ENCODE measurements at places on chromosomes 1 and 21. TPM values are rescaled to one million over a fixed set of nuclear protein-coding genes. Genes with fewer than 3 reads are reported as not detected.

The FCRL6 gene
- polyA plus RNA-seq, result 0.81 TPM

The FAM89A gene
- 1.5 TPM for polyA plus RNA-seq

The UCHL5 gene
- polyA plus RNA-seq, result 7.8 TPM

The SPRR3 gene
- not detected for polyA plus RNA-seq

The CD1D gene
- 23.6 TPM for polyA plus RNA-seq

The SPATA17 gene
- not detected for polyA plus RNA-seq

The EFNA1 gene
- 1.5 TPM for polyA plus RNA-seq

The LDLRAD1 gene
- polyA plus RNA-seq, result not detected

The HMCN1 gene
- polyA plus RNA-seq, result not detected

The MATN1 gene
- 12.1 TPM for polyA plus RNA-seq

The SLC1A7 gene
- polyA plus RNA-seq, result 0.10 TPM

The LMOD1 gene
- not detected for polyA plus RNA-seq

- no peak for DNase-seq
Observed at GRCh38 chr1:219277304-219278105, 103.8 kb downstream of the LYPLAL1 start.

DNA sequence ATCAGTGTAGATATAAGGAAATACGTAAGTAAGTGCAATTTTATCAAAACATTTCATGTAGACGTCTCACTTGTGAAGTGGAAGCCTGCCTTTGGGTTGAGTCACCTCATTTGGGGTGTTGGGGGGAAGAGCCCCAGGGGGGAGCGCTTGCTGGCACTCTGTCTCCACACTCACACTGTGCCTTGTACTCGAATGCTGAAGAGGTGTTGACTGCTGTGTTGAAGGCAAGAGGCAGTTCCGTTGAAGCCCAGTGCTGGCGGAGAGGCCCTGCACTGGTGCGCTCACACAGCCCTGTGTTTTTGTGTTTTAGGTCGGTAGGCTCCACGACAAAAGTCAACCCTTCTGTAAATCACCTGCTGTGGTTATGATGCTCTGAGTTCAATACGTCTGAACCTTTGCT, 131.9 kb upstream of the COL6A1 start:
- no peak for DNase-seq

GRCh38 chr21:41835711-41836154, 43.4 kb downstream of the PRDM15 start:
- DNase-seq, result no peak

GRCh38 chr1:86621286-86621685, 74.4 kb downstream of the CLCA4 start:
- DNase-seq, result no peak

DNA sequence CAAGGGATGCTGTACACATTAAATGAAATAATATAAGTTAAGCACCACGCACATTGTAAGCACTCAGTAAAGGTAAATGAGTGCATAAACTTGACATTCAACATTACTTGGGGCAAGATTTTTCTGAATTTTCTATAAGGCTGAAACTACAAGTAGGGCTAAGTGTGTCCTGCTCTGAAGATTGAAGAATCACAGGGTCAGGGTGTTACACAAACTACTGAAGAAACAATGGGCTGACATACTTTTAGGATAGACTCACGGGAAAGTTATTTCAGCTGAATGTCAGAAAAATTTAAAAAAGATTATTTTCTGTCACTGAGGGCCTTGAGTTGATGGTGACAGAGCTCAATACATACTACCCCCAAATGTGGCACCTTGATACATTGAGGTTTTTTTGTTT, 644.2 kb upstream of the PLXNA2 start:
- DNase-seq, result no peak

DNA sequence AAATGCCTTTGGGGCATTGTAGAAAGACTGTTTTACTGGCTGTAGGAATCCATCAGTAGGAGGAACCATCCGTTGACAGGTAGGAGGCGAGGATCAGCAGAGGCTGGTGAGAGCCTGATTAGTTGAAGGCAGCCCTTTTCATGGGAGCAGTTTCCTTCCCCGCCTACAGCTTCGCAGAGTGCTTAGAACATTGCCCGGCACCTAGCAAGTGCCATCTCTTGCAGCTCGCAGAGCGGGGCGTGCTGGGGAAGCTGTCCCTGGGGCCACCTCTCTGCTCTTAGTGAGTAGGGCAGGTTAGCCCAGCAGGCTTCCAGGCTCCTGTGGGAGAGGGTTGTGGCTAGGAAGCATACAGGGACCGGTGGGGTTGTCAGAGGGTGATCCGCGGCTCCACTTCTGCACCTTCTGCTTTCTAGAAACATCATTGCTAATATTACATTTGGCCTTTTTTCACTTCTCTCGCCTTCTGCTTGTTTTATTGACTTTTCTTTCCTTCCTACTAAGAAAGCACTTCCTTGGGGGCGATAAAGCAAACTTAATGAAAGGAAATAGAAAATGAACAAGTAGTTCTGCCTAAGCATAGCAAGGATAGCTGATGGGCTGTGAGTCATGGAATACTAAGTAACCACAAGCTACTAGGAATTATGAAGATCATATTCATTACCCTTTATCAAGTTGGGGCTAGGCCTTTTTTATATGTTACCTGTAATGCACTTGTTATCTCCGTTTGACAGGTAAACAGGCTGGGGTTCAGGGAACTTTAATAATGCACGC, 176.7 kb downstream of the GALNT2 start:
- no peak for DNase-seq

- DNase-seq, result no peak
Observed at GRCh38 chr1:210769473-210769872, 364.5 kb downstream of the KCNH1 start.

DNA sequence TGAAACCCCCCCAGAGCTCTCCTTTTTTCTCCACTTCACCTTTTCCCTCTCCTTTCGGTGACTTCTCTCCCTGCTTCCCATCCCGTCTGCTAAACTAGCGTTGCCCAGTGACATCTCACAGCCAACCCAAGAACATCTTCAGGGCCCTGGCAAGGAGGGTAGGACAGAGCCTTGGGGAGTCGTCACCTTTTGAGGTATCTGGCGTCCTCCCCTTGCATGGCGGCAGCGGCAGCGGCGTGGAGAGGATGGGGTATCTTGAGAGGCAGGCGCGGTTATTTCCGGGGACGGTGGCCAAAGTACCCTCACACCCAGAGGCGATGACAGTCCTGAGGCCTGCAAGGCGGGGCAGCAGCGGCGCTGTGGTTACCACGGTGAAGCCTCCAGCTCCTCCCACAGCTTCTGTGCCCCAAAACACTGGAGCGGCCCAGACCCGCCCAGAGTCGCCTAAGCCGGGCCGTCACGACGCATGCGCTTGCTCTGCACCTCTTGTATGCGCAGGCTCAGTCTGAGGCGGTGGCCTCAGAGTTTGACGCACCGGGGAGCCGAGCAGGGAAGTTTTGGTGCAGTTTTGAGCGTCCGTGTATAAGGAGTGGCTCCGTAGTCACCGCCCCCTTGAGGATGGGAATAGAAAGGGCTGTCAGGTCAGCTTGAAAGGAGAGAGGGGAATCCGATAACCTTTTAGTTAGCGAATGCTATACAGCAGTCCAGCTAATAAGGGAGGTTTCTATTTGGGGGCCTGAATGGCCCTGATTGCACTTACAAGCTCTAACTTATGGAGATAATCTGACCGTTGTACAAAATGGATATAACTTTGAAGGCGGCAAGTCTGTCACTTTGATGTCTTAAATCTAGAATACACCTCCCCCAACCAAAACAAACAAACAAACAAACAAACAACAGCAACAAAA, at the start of gene KIFAP3:
KIFAP3 (minus strand) TSS at position 446 of the 908 bp plus-strand sequence; CDS start at position 218, 228 bp downstream.
- DNase-seq, result peak; percentile 98

GRCh38 chr21:46347791-46348381, 23.9 kb downstream of the PCNT start:
- no peak for DNase-seq

GRCh38 chr1:229164836-229165735, 105.8 kb upstream of the RAB4A start:
- DNase-seq, result no peak

DNA sequence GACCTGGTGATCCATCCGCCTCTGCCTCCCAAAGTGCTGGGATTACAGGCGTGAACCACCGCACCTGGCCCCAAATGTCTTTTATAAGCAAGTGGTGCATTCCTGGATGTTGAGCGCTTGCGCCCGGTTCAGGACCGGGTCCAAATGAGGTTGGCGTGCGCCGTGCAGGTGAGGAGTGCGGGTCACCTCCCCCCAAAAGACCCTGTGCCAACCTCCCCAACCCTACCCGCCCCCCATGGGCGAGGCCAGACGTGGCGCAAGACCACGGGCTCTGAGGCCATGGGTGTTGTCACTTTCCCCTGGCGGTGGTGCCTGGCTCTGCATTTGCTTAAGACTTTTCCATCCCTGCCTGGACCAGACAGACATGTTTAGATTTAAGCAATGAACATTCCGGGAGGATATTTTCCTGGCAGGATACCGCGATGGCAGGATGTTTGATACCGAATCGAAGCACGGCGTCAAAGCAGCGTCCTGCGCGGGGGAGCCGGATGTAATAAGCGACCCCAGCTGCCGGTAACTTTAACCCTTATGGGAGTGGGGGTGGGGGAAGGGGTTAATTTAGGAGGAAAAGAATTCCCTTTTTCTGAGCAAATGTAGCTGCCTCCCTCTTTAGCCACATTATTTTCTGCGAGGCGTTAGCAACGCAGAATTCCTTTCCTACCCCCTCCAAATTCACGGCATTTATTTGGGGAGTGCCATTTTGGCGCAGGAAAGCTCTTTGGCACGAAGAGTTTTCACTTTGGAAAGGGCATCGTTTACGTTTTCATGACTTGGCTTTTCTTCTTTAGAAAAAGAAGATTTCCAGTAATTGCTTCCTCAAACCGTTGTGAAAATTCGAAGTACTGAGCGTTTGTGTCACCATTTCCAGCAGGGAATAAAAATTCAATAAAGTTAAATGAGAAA, 27.8 kb upstream of the RNF187 start:
- peak; percentile 59 for DNase-seq

DNA sequence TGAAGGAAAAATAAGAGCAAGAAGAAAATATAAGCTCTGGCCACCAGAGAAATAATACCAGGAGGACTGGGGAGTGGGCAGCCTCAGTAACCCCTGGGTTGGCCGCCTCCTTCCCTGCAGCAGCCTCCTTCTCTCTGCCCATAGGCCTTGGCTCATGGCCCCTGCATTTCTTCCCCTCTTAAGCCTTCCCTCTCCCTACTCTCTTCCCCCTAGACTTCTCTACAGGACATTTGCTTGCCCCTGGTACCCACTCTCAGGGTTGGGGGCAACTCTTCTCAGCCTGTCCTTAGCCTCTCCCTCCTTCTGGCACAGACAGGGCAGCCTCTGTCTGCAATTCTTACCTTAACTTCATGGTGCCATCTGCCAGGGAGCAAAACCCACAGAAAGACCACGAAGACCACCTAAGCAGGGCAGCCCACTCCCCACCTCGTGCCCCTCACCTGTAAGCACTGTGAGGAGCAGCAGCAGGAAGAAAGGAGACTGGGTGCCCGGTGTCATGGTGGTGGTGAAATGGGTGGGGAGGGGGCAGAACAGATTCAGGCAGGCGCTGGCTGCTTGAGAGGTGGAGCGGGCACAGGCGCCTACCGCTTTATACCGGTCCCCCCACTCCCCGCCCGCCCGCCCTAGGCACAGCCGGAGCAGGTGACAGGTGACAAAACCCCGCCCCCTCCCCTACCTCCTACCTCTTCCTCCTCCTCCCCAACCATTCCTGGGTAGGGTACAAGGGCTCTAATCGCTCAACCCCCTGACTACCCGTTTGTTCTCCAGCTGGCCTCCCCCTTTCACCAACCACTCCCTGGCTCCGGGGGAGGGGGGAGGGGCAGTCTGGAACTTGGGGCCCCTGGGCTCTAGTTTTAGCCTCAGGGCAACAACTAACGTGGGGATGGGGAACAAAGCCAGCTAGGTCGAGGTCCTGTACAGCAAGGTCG, 15.1 kb downstream of the THBS3 start:
- no peak for DNase-seq

DNA sequence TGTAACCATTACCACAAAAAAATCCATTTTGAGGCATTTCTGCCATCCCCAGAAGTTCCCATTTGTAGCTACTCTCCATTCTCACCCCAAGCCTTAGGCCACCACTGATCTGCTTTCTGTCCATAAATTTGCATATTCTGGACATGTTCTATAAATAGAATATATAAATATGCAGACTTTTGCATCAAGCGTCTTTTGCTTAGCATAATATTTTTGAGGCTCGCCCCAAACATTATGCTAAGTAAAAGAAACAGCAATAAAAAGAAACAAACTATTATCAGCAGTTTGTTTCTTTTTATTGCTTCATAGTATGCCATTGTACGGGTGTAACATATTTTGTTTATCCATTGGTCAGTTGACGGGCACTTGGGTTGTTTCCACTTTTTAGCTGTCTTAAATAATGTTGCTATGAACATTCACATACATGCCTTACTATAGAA, 7.9 kb downstream of the TFAP2E start:
- no peak for DNase-seq

GRCh38 chr1:5969168-5969567, 23.1 kb downstream of the NPHP4 start:
- DNase-seq, result no peak

- DNase-seq, result no peak
Observed at GRCh38 chr1:116528329-116529083, 42.3 kb downstream of the CD58 start.

GRCh38 chr1:229699613-229700267, 73.7 kb downstream of the URB2 start:
- no peak for DNase-seq

GRCh38 chr1:14140831-14141401, 440.9 kb downstream of the PRDM2 start:
- no peak for DNase-seq

DNA sequence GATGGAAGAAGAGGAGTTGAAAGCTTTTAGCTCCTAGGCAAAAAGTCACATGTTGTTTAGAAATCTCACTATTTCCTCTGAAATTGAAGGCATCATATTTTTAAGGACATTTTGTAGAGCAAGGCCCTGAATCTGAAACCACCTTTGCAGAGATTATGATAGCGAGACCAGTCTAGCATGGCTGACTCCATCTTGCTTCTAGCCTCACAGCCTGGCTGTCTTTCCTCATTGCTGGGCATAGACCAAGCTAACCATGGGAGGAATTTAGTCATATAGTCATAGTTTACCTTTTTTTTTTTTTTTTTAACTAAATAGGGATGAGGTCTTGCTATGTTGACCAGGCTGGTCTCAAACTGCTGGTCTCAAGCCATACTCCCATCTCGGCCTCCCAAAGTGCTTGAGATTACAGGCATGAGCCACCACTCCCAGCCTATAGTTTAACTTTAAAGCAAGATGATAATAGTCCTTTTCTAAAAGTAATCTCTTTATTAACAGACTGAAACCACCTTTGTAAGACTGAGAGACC, 42.2 kb upstream of the ZNF326 start:
- no peak for DNase-seq

GRCh38 chr1:176831150-176831549, 333.4 kb downstream of the ASTN1 start:
- no peak for DNase-seq

- DNase-seq, result no peak
Observed at GRCh38 chr1:7838714-7839113, 14.2 kb downstream of the UTS2 start.

GRCh38 chr21:28627261-28627660, 365.4 kb downstream of the LTN1 start:
- DNase-seq, result no peak

- peak; percentile 82 for DNase-seq
Observed at GRCh38 chr1:150281221-150281757, 1.1 kb upstream of the CIART start.

Measured in B cell (primary cell).